ENCODE measurements at places on chromosomes 7 and 10.

DNA sequence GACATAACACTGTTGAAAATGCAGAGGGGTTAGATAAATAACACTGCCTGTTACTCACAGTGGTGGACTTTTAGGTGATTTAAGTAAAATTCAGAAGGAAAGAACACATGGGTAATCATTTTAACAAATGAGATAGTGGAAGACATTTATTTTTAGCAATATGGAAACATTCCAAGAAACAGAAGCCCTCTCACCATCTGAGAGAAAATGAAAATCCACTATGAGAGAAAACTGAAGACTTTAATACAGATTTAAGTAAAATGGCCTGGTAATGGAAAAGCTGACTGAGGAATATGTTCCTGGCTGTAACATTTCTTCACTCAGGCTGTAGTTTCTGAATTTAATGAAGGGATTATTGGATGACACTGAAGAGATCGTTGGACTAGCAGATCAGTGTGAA lies 12.1 kb upstream of the ZNF786 start:
- DNase-seq = no peak

GRCh38 chr10:48765039-48765438 lies 80.4 kb downstream of the WDFY4 start:
- DNase-seq = no peak

DNA sequence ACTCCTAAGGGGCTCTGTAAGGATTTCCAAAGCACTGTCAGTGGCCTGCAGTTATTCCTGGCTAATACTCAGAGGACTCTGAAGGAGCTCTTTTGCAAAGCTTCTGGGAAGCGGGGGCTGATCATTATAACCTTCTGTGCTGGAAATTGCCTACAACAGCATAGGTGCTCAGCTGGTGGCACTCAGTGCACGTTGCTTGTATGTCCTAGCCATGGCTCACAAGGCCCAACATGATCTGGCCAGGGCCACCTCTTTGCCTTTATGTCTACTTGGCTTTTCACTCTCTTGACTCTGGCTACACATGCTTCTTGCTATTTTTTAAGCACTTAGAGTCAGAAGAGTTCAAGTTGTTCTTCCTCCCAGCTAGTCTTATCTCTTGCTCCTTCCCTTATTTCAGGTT lies 17.5 kb downstream of the LAMB4 start:
- no peak for DNase-seq

DNA sequence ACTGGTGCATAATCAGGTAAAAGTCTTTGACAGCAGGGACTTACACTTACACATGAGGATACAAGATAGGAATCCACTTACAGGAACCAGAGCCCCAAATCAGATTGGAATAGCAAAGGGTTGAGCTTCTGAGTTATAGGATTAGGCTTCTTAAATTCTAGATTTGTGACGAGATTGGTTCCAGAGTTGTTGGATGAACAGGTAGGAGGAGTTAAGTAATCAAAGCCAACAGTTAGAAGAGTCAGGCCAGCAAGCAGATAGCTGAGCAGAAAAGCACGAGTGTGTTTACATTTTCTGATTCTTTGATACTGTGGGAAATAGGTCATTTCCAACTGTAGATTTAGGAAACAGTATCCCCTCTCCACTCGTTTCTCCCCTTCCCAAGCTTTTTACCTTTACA lies 167.0 kb downstream of the MDFIC start:
- no peak for DNase-seq

GRCh38 chr10:21964983-21965665 lies 38.4 kb downstream of the DNAJC1 start:
- DNase-seq = no peak

- DNase-seq = no peak
Observed at GRCh38 chr7:28889290-28889689, 68.8 kb downstream of the TRIL start.

- DNase-seq = peak; percentile 47
Observed at GRCh38 chr10:126749015-126749655, 78.6 kb upstream of the C10orf90 start.

DNA sequence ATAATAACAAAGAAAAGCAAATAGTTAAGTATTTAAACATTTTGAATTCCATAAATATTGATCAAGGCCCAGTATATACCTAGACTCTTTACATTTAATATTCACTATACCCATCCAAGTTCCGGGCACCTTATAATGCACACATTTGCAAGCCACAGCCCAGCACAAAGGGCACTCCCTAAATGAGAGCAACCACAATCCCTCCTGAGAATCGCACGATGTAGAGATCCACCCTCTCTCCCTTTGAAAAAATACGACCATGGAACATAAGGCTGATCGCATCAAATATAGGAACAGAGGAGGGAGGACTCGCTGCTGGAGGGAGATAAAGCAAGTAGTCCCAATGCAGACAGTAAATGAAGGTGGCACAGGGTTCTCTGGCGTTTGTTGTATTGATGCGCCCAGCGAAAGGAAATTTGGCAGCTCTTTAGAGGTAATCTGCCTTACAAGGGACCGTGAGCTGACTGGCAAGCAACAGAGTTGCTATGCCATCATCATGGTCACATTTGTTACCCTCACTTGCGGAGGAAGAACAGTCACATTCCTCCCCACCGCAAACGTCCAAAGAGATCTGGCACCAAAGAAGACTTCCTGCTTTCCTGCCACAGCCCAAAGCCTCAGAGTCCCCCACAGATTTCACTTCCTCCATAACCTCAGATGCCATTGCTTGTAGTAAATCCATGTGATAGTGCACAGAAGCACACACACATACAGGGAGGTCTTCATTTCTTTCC lies 16.1 kb upstream of the TAS2R40 start:
- DNase-seq = no peak

DNA sequence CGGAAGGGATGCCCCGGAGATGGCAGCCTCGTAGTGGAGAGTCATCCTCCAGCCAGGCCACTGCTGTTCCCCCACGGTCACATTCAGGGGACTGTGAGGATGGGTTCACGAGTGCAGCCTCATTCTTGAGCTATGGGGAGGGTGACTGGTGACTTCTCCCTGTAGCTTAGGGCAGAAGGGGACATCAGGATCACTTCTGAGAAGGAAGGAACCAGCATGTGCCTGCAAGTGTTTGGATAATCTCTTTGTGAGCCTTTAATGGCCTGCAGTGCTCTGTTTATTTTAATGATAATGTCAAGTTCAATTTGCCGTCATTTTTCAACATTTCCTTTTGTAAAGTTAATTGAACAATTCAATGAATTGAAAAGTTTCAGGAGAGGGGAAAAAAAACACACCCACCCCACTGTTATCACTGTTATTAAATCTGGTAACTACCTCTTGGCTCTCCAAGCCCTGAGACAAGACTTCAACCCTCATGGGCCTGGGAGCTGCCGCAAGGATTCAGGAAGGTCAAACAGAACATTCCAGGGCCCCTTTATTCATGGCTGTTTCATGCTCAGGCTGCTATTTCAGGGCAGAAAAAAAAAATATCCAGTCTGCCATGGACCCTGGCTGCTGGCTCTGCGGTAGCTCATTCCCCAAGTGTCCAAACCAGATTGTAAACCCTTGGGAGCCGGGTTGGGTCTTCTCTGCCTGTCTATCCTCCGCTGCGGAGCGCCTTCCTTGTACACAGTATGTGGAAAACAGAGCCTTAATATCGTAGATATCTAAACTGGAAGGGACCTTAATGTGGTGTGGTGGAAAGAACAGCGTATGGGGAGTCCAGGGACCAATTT lies 100.4 kb downstream of the CDH23 start:
- no peak for DNase-seq

DNA sequence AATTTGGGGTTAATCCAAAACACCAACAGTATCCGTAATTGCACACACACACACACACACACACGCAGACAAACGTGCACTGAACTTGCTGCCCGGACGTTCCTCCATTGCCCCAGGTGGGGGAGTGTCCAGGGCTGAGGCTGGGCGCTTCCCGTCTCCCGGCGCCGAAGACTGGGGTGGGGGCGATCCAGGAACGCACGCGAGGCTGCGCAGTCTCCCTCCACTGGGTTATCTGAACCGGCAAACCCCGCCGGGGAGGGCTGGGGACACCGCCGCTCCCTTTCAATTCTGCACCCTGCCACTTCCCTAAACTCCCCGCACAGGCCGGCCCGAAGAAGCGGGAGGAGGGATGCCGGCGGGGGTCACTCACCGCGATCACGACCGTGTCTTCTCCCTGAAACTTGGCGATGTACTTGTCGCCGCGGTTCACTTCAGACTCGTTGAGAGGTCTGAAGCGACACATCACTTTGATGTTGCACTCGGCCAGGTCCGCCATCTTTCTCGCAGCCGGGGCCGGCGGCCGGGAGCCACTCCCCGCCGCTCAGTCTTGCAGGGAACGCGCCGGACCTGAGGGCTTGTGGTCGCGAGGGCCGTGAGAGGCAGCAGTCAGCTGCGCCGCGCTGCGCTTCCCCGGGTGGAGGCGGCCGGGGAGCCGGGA lies 618 bp downstream of the KIF5B start:
- peak; percentile 37 for DNase-seq

DNA sequence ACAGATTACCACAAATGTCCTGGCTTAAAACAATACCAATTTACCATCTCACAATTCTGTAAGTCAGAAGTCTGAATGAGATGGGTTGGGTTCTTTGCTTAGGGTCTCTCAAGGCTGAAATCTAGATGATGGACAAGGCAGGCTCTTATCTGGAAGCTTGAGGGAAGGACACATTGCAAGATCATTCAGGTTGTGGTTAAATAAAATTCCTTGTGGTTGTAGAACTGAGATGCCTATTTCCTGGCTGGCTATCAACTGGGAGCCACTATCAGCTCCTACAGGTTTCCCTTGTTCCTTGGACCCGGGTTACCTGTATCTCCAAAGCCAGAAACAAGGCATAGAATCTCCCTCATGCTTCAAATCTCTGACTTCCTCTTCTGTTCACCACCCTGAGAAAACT lies 148.4 kb downstream of the MDFIC start:
- no peak for DNase-seq

DNA sequence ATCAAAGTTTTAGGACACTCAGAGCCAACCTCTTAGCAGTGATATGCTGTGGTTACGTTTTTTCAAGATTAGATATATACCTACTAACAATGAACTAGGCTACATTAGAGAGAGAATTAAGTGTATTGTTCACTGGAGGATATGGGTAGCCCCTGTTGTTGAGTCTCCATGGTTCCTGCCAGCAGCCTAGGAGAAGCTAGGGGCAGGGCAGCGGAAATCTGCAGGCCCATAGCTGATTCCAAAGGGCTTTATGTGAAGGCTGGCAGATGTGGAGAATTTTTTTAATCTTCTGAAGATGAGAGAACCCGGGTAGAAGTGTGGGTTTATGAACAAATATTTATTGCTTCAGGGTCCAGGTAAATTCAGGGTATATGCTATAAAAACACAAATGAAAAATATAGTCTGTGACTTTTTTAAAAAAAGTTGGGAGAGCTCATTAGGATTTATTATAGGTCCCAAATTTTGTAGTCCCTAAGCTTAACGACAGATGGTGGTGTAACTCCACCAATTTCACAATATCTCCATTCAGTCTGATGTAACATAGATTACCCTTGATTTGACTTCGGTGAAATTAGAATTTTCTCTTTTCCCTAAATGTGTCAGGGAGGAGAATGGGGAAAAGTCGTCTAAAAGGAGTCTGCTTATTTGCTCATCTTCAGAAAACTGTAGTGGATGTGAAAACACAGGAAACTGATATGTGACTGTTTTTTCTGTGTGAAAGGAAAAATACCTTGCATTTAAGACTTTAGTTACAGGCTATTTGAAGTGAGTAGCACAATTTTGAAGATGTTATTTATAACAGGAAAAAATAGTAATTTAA lies 163.0 kb upstream of the PPP1R3A start:
- DNase-seq = no peak

DNA sequence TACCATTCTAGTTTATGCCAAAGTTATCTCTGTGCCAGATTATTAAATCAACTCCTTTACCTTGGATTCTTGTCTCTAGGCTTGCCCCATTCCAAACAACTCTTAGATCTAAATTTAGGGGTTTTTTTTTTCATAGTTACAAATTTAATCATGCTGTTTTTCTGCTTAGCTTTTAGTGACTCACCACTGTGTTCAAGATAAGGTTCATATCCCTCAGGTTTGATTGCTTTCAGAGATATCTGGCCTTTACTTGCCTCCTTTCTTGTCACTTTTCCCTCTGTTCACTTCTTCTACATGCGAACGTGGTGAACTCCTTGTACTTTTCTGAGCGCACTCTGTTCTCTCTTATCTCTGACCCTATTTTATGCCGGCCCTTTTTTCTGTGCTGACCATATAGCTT lies 78.2 kb downstream of the VPS50 start:
- DNase-seq = no peak

GRCh38 chr10:30014511-30014910 lies 44.9 kb downstream of the JCAD start:
- DNase-seq = no peak

DNA sequence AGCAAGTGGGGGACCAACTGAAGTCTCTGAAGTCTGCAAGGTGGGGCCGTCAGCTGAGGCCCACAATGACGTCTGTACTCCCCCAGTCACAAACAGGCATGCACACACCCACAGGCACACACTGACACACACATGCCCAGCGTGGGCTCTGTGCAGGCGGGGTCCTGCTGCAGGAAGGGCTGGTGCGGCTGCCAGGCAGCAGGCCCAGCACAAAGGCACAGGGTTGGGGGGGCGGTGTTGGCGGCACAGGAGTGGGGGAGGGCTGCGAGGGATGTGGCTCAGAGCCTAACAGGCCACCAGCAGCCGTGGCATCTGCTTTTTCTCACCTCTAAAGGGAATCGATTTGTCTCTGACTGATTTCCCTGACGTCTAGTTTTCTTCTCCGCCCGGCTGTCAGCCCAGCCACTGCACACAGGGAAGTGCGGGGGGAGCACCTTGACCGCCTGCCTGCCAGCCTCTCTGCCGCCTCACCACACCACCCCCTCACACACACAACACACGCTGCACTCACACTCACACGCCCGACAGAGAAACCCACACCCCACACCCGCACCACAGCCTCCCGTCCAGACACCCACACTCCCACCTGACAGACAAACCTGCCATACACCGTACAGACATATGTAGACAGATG lies 43.5 kb upstream of the ZMIZ1 start:
- DNase-seq = no peak

GRCh38 chr10:26914898-26915297 lies 54.1 kb upstream of the ABI1 start:
- DNase-seq = no peak

GRCh38 chr7:77316219-77316978 lies 99.8 kb downstream of the GSAP start:
- no peak for DNase-seq

DNA sequence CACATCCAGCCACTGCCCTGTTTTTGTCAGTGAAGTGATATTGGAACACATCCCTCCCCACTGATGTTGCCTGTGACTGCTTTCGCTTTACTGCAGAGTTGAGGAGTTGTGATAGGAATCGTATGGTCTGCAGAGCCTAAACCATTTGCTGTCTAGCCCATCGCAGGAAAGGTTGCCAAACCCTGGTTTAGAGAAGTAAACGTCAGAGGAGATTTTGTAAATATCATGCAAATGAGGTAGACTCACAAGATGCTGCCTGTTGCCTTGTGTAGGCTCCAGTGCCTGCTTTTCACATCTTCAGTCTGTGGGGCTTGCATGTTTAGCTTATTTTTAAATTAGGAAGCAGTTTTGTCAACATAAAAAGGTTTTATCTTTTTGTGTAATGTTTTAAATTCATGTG lies 107.1 kb downstream of the TRRAP start:
- no peak for DNase-seq

GRCh38 chr7:43572516-43573049 lies 10.3 kb upstream of the STK17A start:
- no peak for DNase-seq

GRCh38 chr10:9848981-9849380 lies 1168.7 kb upstream of the CELF2 start:
- DNase-seq = no peak

GRCh38 chr7:33562996-33563395 lies 342.3 kb upstream of the BMPER start:
- no peak for DNase-seq
